ENCODE measurements at places on chromosomes 4 and X. TPM values are rescaled to one million over a fixed set of nuclear protein-coding genes. Genes with fewer than 3 reads are reported as not detected.
A peak's percentile ranks its signal among the peaks of the same experiment; 100 is the strongest.

TEX13C gene
- not detected for total RNA-seq

STATH gene
- total RNA-seq: not detected

CT45A10 gene
- not detected for total RNA-seq

HOPX gene
- total RNA-seq: 13.2 TPM

NLGN4X gene
- 0.35 TPM for total RNA-seq

ATOH1 gene
- not detected for total RNA-seq

MID1IP1 gene
- 28.8 TPM for total RNA-seq

SFRP2 gene
- total RNA-seq: not detected

- H3K27me3 ChIP-seq: peaks cover 17% of the 10 kb centered on the region
- H3K4me3 ChIP-seq: no peak overlapping the region
- no peak for DNase-seq
- no peaks in the 10 kb centered on the region for H3K36me3 ChIP-seq
- no peak overlapping the region for H3K27ac ChIP-seq
These were observed 169.9 kb downstream of the DCK start for GRCh38 chr4:71163317-71163716.

DNA sequence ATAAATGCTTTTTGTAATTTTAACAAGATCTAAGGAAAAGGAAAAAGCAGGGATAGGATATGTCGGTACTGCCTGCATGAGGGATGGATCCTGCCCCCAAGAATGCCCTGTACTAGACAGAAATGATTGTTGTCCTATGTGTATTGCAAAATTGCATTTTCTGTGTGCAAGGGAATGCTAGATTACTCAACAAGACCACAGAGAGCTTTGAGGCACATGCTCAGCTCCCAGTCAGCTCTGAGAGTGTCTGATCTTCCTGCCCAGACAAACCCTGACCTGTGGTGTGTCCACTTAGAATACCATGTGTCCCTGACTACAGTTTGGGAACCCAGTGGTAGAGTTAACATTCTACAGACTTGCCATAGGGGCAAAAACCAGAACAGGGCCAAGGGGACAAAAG, 129.2 kb upstream of the PAK3 start:
- no peaks in the 10 kb centered on the region for H3K4me1 ChIP-seq
- no peak overlapping the region for H3K4me3 ChIP-seq
- H3K27me3 ChIP-seq: no peaks in the 10 kb centered on the region
- no peaks in the 10 kb centered on the region for H3K36me3 ChIP-seq
- no peak for DNase-seq

DNA sequence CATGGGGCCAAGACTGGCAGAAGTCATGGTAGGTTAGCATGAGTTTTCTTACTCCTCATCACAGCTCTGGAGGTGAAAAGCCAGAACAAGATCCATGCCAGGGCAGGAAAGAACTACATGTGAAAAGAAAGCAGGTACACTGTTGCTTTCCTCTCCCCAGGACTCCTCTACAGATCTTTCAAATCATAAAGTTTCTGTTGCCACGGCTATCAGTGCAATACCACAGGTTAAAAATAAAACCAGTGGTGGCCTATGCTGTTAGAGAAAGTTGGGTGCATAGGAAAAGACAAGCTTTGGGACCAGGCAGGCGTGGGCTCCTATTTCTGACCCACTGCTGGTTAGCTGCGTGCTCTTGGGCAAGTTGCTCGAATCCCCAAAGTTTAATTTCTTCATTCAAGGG, 81.4 kb downstream of the SH3RF1 start:
- peaks cover 21% of the 10 kb centered on the region for H3K4me1 ChIP-seq
- H3K27me3 ChIP-seq: no peaks in the 10 kb centered on the region
- H3K27ac ChIP-seq: peak overlapping the region; percentile 30
- DNase-seq: no peak

DNA sequence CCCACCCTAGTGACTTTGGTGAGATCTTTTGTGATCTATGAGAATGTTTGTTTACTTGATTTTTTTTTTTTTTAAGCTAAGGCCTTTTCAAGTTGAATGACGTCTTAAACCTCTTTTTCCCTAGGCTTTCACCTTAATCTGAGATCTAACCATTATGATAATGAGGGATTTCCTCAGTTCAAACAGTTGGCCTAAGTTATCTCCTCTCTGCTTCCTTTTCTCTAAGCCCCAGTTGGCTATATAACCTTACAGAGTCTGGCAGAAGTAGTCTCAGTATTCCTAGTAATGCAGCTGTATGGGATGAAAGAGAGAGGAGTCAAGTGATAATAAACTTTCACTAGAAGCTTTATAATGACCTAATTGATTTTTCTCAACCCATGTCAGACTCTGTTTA, 99.0 kb downstream of the STIM2 start:
- no peak overlapping the region for H3K4me3 ChIP-seq
- H3K27me3 ChIP-seq: no peaks in the 10 kb centered on the region
- H3K36me3 ChIP-seq: peaks cover 39% of the 10 kb centered on the region
- H3K4me1 ChIP-seq: peaks cover 35% of the 10 kb centered on the region

GRCh38 chr4:147864607-147865006, 132.7 kb downstream of the ARHGAP10 start:
- H3K4me1 ChIP-seq: no peaks in the 10 kb centered on the region
- no peaks in the 10 kb centered on the region for H3K36me3 ChIP-seq
- no peaks in the 10 kb centered on the region for H3K27me3 ChIP-seq
- no peak for DNase-seq

GRCh38 chr4:125891597-125892258, 577.0 kb downstream of the FAT4 start:
- H3K27me3 ChIP-seq: no peaks in the 10 kb centered on the region
- no peaks in the 10 kb centered on the region for H3K36me3 ChIP-seq
- DNase-seq: no peak
- no peak overlapping the region for H3K4me3 ChIP-seq
- H3K4me1 ChIP-seq: no peaks in the 10 kb centered on the region

DNA sequence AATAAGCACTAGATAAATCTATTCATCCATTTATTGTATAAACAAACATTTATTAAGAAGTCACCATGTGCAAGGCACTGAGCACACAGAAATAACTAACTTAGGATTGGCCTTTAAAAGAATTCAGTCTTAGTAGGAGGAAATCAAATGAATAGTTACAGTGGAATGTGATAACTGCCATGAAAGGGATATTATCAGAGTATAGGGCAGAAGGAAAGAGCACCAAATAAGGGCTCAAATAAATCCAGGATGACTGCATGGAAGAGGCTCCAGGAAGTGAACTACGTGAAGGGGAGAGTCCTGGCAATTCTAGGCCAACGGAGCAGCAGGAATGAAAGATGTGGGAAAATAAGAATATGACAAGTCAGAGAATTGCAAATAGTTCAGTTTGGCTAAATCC, 406.0 kb downstream of the INPP4B start:
- no peaks in the 10 kb centered on the region for H3K4me1 ChIP-seq
- H3K4me3 ChIP-seq: no peak overlapping the region
- no peaks in the 10 kb centered on the region for H3K27me3 ChIP-seq
- H3K36me3 ChIP-seq: no peaks in the 10 kb centered on the region

- DNase-seq: no peak
- H3K36me3 ChIP-seq: peaks cover 75% of the 10 kb centered on the region
- peak overlapping the region; percentile 18 for H3K27ac ChIP-seq
- no peaks in the 10 kb centered on the region for H3K27me3 ChIP-seq
- peaks cover 60% of the 10 kb centered on the region for H3K4me1 ChIP-seq
These were observed 26.8 kb downstream of the DAPP1 start for GRCh38 chr4:99843413-99843812.

GRCh38 chr4:122341886-122342285, 36.9 kb upstream of the ADAD1 start:
- H3K36me3 ChIP-seq: peaks cover 56% of the 10 kb centered on the region
- H3K27ac ChIP-seq: no peak overlapping the region
- no peaks in the 10 kb centered on the region for H3K27me3 ChIP-seq

GRCh38 chrX:154603438-154604430, 15.3 kb downstream of the CTAG1B start:
- H3K27ac ChIP-seq: no peak overlapping the region
- H3K4me3 ChIP-seq: no peak overlapping the region
- no peak for DNase-seq
- no peaks in the 10 kb centered on the region for H3K4me1 ChIP-seq
- no peaks in the 10 kb centered on the region for H3K27me3 ChIP-seq

- no peaks in the 10 kb centered on the region for H3K4me1 ChIP-seq
- H3K36me3 ChIP-seq: no peaks in the 10 kb centered on the region
- H3K4me3 ChIP-seq: no peak overlapping the region
- no peak for DNase-seq
- no peaks in the 10 kb centered on the region for H3K27me3 ChIP-seq
These were observed 169.6 kb downstream of the MID1IP1 start for GRCh38 chrX:38970845-38971244.

- H3K36me3 ChIP-seq: no peaks in the 10 kb centered on the region
- H3K27me3 ChIP-seq: no peaks in the 10 kb centered on the region
- H3K27ac ChIP-seq: no peak overlapping the region
- no peaks in the 10 kb centered on the region for H3K4me1 ChIP-seq
- no peak for DNase-seq
- H3K4me3 ChIP-seq: no peak overlapping the region
These were observed 328.6 kb downstream of the PCDH19 start for GRCh38 chrX:100081503-100081902.

- peaks cover 2% of the 10 kb centered on the region for H3K27me3 ChIP-seq
- H3K4me1 ChIP-seq: no peaks in the 10 kb centered on the region
- no peaks in the 10 kb centered on the region for H3K36me3 ChIP-seq
- no peak overlapping the region for H3K27ac ChIP-seq
- DNase-seq: no peak
These were observed 94.5 kb downstream of the SRPX start for GRCh38 chrX:38126179-38126578.

- no peaks in the 10 kb centered on the region for H3K27me3 ChIP-seq
- DNase-seq: no peak
- H3K4me1 ChIP-seq: no peaks in the 10 kb centered on the region
- no peak overlapping the region for H3K4me3 ChIP-seq
- peaks cover 19% of the 10 kb centered on the region for H3K36me3 ChIP-seq
These were observed 105.8 kb upstream of the CBR4 start for GRCh38 chr4:169115897-169116254.

DNA sequence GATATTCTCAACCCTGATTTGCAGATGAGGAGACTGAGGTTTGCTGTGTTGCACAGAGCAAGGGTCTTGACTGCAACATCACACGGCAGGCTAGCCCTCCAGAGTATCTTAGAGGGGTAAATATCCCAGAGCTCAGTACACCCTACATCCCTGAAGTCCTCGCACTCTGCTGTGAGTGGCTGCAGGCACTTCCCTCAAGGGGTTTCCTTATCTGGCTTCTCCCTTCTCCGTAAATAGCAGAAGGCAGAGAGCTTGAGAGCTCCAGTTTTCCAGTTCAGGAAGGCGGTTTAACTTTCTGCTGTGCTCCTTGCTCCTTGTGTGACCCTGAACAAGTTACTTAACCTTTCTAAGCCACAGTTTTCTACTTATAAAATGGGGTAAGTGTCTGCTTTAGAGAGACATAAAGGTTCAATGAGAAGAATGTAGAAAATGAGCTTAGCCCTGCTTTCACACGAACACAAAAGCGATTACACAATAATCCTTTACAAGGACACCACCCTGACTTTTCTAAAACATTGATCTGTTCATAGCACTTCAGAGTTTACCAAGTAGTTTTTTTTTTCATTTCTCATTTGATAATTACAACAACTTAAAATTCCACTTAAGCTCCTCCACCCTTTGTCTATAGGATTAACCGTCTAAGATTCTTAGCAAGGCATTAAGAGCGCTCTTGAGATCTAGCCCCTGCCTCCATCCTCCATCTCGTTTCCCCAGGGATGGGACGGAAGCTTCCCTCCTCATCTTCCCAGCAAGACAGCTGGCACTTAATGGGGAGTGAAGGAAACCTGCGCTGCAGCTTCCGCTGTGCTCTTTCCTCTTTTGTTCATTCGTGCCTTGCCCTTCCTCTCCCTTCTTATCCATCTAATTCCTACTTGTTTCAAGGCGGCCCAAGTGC, 68.4 kb downstream of the TAPT1 start:
- DNase-seq: no peak
- H3K27ac ChIP-seq: no peak overlapping the region
- no peak overlapping the region for H3K4me3 ChIP-seq
- H3K36me3 ChIP-seq: peaks cover 19% of the 10 kb centered on the region
- no peaks in the 10 kb centered on the region for H3K27me3 ChIP-seq
- no peaks in the 10 kb centered on the region for H3K4me1 ChIP-seq

- no peaks in the 10 kb centered on the region for H3K27me3 ChIP-seq
- no peaks in the 10 kb centered on the region for H3K36me3 ChIP-seq
- no peak overlapping the region for H3K27ac ChIP-seq
- no peaks in the 10 kb centered on the region for H3K4me1 ChIP-seq
- no peak for DNase-seq
These were observed 405.2 kb downstream of the PPARGC1A start for GRCh38 chr4:23484689-23485088.

- no peaks in the 10 kb centered on the region for H3K36me3 ChIP-seq
- no peak overlapping the region for H3K4me3 ChIP-seq
- peaks cover 9% of the 10 kb centered on the region for H3K4me1 ChIP-seq
- H3K27me3 ChIP-seq: no peaks in the 10 kb centered on the region
- peak overlapping the region; percentile 1 for H3K27ac ChIP-seq
These were observed 185.0 kb upstream of the FAM241A start for GRCh38 chr4:111960241-111960667.

- H3K36me3 ChIP-seq: peaks cover 10% of the 10 kb centered on the region
- no peaks in the 10 kb centered on the region for H3K27me3 ChIP-seq
- H3K4me1 ChIP-seq: peaks cover 58% of the 10 kb centered on the region
- DNase-seq: no peak
These were observed 3.1 kb downstream of the ZNF827 start for GRCh38 chr4:145935253-145936141.

GRCh38 chr4:386708-387105, 49.1 kb downstream of the ZNF141 start:
- H3K4me3 ChIP-seq: no peak overlapping the region
- H3K27ac ChIP-seq: no peak overlapping the region
- peaks cover 35% of the 10 kb centered on the region for H3K36me3 ChIP-seq
- no peaks in the 10 kb centered on the region for H3K27me3 ChIP-seq
- H3K4me1 ChIP-seq: peaks cover 13% of the 10 kb centered on the region
- DNase-seq: no peak

DNA sequence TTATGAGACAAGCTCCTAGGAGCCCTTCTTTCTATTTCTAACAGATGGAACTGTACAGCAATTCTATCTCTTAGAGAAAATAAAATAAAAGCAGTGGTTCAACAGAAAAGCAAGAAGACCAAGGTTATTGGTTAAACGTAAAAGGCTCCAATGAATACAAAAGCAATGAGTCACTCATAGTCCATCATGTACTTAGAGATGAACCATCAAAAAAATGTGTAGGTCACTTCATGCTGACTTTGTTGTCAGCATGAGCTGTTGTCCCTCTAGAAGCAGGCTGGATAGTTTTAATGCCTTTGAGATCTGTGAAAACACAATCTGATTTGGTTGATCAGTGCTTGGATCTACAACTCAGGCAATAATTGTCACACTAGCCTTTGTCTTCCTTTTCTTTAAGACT, 378.6 kb upstream of the ANXA10 start:
- no peak for DNase-seq
- no peaks in the 10 kb centered on the region for H3K27me3 ChIP-seq
- no peaks in the 10 kb centered on the region for H3K4me1 ChIP-seq
- no peaks in the 10 kb centered on the region for H3K36me3 ChIP-seq

GRCh38 chr4:20895208-20895607, 194.9 kb downstream of the PACRGL start:
- H3K27ac ChIP-seq: no peak overlapping the region
- DNase-seq: no peak
- no peaks in the 10 kb centered on the region for H3K4me1 ChIP-seq
- no peak overlapping the region for H3K4me3 ChIP-seq
- H3K27me3 ChIP-seq: no peaks in the 10 kb centered on the region
- no peaks in the 10 kb centered on the region for H3K36me3 ChIP-seq

Measured in activated B cell treated with CpG ODN at 0.5 μM for 24 hours (primary cell).